Omental fat pad (tissue), 4 donors: ENCODE measurements at places on chromosomes 2 and 18. TPM values are rescaled to one million over a fixed set of nuclear protein-coding genes. Genes with fewer than 3 reads are reported as not detected.

The MPP4 gene
- 1.1 TPM for total RNA-seq

The ACOXL gene
- not detected for total RNA-seq

The IGFBP2 gene
- total RNA-seq = 126 TPM

The MARCHF4 gene
- not detected for total RNA-seq

GRCh38 chr2:47072728-47073191, 82.3 kb downstream of the STPG4 start:
- no peak for DNase-seq

GRCh38 chr18:80159713-80160636, 50.9 kb downstream of the ADNP2 start:
- no peak for DNase-seq

- DNase-seq = no peak
These were observed 84.6 kb downstream of the MYO1B start for GRCh38 chr2:191329841-191330240.

- no peak for DNase-seq
These were observed 17.7 kb downstream of the MRPS9 start for GRCh38 chr2:105055613-105056012.

- DNase-seq = no peak
These were observed 43.4 kb downstream of the CCDC102B start for GRCh38 chr18:68841301-68841700.

DNA sequence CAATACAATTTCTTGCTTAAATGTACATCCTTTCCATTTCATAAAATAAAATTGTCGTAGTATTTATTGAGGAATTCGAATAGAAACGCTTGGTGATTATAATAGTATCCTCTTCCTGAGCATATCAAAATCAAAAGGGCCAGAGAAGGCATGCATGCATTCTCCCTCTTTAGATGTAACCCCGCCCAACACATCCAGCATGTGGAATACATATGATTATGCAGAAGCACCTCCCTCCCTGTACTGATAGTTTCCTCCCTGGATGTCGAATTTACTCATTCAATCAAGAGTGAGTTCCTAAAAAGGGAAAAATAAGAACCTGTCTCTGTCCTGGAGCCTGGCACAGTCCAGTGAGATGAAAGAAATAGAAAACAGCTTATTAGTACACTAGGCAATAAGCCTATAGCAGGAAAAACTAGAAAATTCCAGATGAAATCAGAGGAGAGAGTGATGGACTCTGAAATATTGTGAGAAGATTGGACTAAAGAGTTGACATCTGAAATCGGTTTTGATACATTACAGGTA, 262.9 kb downstream of the RDH14 start:
- DNase-seq = no peak

GRCh38 chr2:98907966-98908905, 27.8 kb downstream of the CRACDL start:
- DNase-seq = no peak

- no peak for DNase-seq
These were observed 84.4 kb downstream of the PTGR3 start for GRCh38 chr18:75124551-75124950.

GRCh38 chr18:26618135-26618534, 69.8 kb upstream of the KCTD1 start:
- no peak for DNase-seq

GRCh38 chr2:44869761-44870160, 71.7 kb upstream of the SIX3 start:
- DNase-seq = no peak

DNA sequence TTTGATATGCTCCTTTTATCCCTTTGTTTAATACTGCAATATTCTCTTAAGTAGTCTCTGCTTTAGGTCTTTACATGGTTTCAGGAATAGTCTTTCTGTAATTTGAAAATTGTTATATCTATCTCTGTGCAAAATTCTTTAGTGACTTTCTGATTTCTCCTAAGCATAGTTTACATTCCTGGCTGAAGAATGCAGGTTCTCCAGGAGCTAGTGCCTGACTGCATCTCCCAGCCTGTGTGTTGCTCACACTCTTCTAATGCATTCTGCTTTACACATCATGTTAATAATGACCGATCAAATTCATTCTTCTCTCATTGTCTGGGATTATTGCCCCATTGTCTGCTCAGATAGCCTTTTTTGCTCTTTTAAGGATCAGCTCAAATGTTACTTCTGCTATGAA, 1349.2 kb downstream of the DSC3 start:
- DNase-seq = no peak
